ENCODE measurements at places on chromosomes 2 and 18. TPM values are rescaled to one million over a fixed set of nuclear protein-coding genes. Genes with fewer than 3 reads are reported as not detected.

- no peak for DNase-seq
Measured at GRCh38 chr2:4180631-4181030, 477.3 kb downstream of the DCDC2C start.

DNA sequence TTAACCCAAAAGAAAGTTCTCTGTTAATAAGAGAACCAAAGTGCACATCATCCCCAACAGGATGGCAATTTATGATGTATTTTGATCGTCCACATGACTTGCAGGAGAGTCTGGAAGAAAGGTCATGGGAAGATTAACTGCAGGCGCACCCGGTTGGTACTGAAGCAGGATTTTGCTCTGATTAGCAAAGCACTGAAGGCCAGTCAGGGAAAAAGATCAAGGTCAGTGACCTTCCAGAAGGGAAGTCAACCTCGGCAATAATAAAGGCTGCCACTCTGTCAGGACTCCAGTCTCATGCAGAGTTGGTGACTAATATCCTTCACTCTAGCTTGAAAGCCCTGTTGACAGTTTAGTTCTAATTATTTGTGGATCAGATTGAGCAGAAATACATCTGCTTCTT is 432.7 kb upstream of the RAB12 start:
- no peak for DNase-seq

GRCh38 chr2:196598846-196599245 is 40.7 kb upstream of the CCDC150 start:
- peak; percentile 49 for DNase-seq

DNA sequence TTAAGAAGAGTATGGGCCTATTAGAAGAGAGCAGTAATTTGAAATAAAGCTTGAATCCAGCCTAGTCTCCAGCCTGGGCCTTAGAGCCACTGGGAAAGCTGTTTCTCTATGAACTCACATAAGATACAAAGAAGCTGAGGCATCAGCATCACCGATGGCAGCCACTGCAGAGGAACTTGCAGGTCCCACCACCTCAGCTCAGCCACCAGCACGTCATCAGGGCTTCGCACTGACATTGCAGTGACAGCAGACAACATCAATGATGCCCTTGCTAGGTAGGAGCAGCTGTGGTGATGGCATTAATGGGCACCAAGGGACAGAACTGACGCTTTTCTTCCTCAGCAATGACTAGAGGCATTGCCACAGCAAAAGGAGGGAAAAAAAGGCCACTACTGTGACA is 67.7 kb upstream of the CDC42EP3 start:
- no peak for DNase-seq

GRCh38 chr2:165113414-165113813 is 90.4 kb downstream of the SCN3A start:
- DNase-seq: peak; percentile 60

- no peak for DNase-seq
Measured at GRCh38 chr2:54052825-54053718, 62.3 kb upstream of the ACYP2 start.

DNA sequence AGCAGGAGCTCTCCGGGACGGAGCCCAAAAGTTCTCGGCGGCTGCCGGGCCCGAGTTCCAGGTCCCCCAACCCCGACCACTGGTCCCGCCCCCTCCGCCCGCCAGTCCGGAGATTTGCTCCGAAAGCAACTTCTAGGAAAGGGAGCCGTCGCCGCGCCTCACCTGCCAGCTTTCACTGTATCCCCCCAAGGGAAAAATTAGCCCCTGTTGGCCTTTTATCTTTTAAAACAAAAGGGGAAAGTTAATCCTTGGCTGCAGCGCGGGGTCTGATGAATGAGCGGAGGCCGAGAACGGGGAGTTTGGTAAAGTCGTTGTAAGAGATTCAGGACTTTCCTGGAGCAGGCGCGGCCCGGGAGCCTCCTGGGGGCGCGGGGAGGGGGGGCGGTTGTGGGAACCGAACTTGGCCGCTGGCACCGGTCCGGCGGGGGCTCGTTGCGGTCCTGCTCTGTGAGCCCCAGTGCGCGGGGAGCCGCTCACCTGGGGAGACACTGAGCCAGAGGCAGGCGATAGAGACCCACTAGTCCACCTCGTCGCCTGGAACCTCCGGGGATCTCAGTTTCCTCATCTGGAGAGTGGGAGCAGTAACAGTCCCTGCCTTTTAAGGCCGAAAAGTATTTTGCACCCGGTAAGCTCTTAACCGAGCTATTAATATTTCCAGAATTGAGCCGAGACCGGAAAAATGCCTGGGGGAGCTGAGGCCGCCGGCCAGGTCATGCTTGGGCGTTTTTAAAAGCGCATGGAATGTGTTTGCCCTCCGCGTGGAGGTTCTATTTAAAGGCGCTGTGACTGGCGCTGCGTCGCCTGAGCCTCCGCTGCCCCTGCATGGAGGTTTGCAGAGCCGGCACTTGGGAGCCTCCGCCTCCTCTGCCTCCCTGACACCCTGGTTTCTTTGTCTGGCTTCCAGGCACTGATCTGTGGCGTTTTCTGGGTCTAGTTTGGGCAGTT is 1.1 kb downstream of the EFHD1 start:
- DNase-seq: no peak

DNA sequence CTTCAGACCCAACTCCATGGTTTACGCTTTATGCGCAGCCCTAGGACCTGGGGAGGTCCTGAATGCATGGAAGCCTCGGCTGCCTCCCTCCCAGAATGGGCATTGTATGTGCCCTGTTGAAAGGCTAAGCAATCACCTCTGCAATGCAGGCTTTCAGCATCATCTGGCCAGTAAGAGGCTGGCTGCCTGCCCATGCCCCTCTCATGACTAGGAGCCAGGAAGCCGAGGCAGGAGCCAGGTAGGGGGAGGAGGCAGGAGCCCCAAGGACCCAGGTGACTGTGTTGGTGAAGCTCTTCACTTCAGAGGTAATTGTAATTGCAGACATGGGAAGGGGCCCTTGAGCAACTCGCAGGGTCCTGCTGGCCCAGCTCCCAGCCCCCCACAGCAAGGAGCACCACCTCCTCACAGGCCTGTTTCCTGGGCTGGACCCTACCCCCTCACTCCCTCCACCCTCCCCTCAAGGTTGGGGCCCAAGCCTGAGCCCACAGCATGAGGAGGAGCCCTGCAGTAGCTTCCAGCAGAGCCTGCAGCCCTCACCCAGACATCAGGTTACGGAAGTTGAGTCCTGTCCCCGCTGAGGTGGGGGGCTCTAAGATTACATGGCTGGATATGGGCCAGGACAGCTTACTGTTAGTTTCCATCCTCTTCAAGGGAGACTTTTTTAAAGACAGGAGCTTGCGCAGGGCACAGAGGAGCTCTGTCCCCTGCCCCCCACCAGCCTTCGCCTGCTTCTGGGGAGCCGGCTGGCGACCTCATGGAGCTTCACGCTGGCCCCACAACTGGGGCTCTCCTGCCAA is 21.9 kb downstream of the CRACDL start:
- DNase-seq: no peak

DNA sequence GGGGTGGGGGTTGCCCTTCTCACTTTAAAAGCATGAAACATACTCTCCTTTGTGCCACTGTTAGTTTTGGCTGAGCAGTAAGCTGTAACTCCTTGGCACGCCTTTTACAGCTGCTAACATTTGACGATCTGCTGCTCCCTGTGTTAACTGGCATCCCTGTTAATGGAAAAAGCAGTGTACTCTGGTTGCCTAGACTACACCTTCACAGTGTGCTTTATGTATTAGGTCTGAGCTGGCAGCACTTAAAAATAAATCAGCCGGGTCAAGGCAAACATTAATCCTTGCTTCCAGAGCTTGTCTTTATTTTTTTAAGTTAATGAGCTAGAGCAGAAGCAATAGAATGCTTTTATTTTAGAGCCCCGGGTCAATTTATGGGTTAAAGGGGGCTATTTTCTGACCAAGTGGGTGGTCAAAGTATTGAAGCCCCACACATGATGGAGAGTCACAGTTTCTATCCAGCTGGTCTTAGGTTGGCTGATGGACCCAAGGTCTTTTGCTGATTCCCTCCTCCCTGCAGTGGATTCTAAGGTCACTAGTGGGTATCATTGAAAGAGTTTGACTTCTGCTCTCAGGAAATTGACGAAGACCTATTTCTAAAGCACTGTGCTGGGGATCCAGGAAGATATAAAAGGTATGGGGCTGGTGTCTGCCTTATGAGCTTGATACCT is 54.5 kb downstream of the CFAP221 start:
- no peak for DNase-seq

DNA sequence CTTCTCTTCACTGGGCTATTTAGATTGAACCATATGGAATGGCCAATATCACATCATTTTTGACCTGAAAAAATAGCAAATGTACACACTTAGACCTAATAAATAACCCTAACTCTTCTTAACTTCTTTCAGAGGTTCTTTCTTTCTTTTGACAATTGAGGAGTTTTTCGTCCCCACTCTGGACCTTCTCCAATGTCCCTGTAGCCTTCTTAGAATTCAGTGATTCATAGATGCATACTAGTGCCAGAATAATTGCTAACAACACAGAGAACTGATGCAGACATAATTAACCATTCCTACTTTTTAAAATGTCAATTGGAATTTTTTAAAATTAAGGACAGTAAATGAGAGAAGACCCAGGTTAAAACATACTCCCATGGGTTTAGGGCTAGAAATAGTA is 20.0 kb downstream of the DAPL1 start:
- no peak for DNase-seq

DNA sequence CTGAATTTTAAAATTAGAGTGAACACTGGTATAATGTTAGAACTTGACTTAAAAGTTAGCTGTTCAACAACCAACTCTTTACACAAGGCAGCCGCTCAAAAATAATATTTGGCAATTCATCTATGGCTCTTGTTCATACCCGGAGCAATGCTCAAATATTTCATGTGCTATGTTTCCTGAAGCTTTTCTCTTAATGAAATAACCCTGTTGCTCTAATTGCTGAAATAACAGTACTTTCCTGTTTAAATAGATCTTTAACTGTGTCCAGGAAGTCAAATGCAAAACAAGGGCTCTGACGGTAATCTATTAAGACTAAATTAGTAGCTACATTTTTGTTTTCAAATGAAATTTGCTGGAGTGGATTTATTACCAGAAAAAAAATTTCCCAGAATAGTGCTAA is 33.7 kb downstream of the RFTN2 start:
- DNase-seq: no peak

- DNase-seq: no peak
Measured at GRCh38 chr2:85560812-85561279, 447 bp downstream of the GGCX start.

DNA sequence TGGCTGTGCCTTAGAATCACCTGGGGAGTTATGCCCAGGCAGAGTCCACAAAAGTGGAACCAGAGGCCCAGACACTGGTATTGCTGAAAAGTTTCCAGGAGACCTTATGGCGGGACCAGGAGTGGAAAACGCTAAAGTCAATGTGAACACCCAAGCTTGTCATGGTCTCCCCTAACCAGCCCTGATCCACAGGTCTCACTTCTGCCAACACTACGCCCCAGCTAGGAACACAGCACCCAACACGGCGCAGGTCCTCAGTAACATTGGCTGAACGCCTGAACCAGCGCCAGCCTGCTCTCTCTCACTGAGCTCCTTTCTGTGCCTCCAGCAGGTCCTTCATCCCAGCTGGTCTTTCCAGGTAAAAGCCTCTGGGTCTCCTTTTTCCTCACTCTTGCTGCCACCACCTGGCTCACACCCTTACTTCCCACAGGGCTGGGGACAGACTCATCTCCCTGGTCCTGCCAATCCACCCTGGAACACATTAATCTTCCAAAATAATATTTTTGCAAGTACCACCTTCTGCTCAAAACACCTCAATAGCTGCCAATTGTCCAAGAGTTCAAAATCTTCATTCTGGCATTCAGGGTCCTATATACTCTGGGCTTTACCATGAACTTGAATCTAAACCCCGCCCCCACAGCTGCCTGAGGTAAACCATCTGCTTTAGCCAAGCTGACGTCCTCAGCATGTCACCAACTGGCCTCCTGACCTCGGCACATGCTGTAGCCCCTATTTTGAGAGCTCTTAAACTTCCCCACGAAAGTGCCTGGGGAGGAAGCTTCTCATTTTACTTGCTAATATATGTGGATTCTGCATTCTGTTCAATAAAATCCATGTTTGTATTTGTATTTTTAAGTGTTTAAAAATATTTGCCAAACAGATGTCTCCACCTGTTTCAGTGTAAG is 34.6 kb downstream of the ADCY3 start:
- no peak for DNase-seq

GRCh38 chr2:119647440-119648169 is 31.4 kb upstream of the TMEM177 start:
- peak; percentile 82 for DNase-seq

DNA sequence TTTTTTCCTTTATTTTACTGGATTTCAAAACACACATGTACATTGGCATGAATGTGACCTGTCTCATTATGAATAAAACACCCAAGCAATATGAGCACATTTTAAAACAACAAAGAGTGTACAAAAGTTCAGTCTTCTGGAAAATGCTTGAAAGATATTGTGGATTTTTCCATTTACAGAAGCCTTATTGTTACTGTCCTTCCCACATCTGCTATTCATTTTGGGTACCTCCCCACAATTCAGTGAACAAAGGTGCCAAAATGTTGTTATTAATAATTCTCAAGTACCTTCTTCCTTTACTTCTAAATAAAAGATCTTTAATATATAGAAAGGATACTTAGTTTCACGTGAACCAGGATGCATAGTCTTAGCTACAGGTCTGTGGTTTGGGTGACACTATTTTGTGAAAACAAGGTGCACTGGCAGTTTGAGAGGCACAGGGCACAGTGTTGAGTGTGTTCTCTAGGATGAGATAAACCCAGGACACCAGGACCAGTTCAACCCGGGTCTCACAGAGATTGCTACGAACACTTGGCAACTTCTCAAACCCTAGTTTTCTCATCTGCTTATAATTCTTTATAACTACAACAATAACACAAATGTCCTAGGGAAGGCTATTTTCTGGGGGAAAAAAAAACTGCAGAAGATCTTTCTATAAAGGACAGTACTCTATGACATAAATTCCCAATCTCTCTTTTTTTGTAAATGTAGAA is 84.5 kb upstream of the GALNT5 start:
- DNase-seq: peak; percentile 31

GRCh38 chr2:235005603-235006259 is 53.9 kb downstream of the SH3BP4 start:
- peak; percentile 43 for DNase-seq

GRCh38 chr2:38722271-38723061 is 28.7 kb downstream of the SRSF7 start:
- DNase-seq: no peak

- DNase-seq: peak; percentile 32
Measured at GRCh38 chr18:34867520-34867919, 157.4 kb downstream of the DTNA start.

- DNase-seq: no peak
Measured at GRCh38 chr18:59877361-59877760, 22.4 kb upstream of the PMAIP1 start.

Gene GDF7
- not detected for total RNA-seq

Gene GYPC
- total RNA-seq: 38.7 TPM

Gene ARHGAP15
- total RNA-seq: not detected

Gene OBSL1
- total RNA-seq: 90.4 TPM

Gene COL3A1
- total RNA-seq: 14,045 TPM

Gene C1GALT1C1L
- 0.36 TPM for total RNA-seq

Gene C1QL2
- not detected for total RNA-seq

Gene C2orf78
- not detected for total RNA-seq

Gene TMEM178A
- total RNA-seq: 0.36 TPM

Gene NYAP2
- total RNA-seq: not detected

Gene SLC19A3
- total RNA-seq: 1.6 TPM

Gene REG1B
- total RNA-seq: not detected

Gene PHOSPHO2
- total RNA-seq: 5.2 TPM
